ENCODE measurements at places on chromosomes 1 and 21. TPM values are rescaled to one million over a fixed set of nuclear protein-coding genes. Genes with fewer than 3 reads are reported as not detected.

CFHR3 gene
- not detected for polyA plus RNA-seq

LDLRAD1 gene
- polyA plus RNA-seq, result 0.18 TPM

ASTN1 gene
- 0.09 TPM for polyA plus RNA-seq

POGZ gene
- 33.5 TPM for polyA plus RNA-seq

SEMA6C gene
- 24.3 TPM for polyA plus RNA-seq

AQP10 gene
- 0.09 TPM for polyA plus RNA-seq

SPTA1 gene
- 0.41 TPM for polyA plus RNA-seq

EXO5 gene
- 12.1 TPM for polyA plus RNA-seq

CFHR1 gene
- polyA plus RNA-seq, result 0.09 TPM

GRIK1 gene
- polyA plus RNA-seq, result 0.11 TPM

SLC45A1 gene
- polyA plus RNA-seq, result 1.4 TPM

TRPM2 gene
- 9.4 TPM for polyA plus RNA-seq

RABGAP1L gene
- polyA plus RNA-seq, result 30.6 TPM

LYPD8 gene
- polyA plus RNA-seq, result 0.34 TPM

CFHR5 gene
- polyA plus RNA-seq, result not detected

UBXN11 gene
- 42.7 TPM for polyA plus RNA-seq

HPCA gene
- 0.34 TPM for polyA plus RNA-seq

CFHR4 gene
- polyA plus RNA-seq, result 0.07 TPM

TMOD4 gene
- polyA plus RNA-seq, result 1.0 TPM

LMX1A gene
- 0.11 TPM for polyA plus RNA-seq

LYSMD1 gene
- 7.7 TPM for polyA plus RNA-seq

CTXND2 gene
- 0.09 TPM for polyA plus RNA-seq

SLAMF7 gene
- polyA plus RNA-seq, result 17.6 TPM

OR2M3 gene
- polyA plus RNA-seq, result not detected

TMCC2 gene
- polyA plus RNA-seq, result 3.7 TPM

GJA4 gene
- 10.0 TPM for polyA plus RNA-seq

OR10J4 gene
- not detected for polyA plus RNA-seq

WDR77 gene
- polyA plus RNA-seq, result 29.6 TPM

TNFRSF25 gene
- polyA plus RNA-seq, result 51.6 TPM

KRTAP26-1 gene
- polyA plus RNA-seq, result 0.09 TPM

OTUD7B gene
- polyA plus RNA-seq, result 2.8 TPM

LRRIQ3 gene
- polyA plus RNA-seq, result 1.3 TPM

TMEM39B gene
- polyA plus RNA-seq, result 13.1 TPM

MEX3A gene
- polyA plus RNA-seq, result 0.55 TPM
